ENCODE measurements at places on chromosomes 1 and 21.

GRCh38 chr1:54347955-54348699 lies 58.1 kb downstream of the SSBP3 start:
- no peak for DNase-seq

- no peak for DNase-seq
These were observed 34.9 kb downstream of the CENPF start for GRCh38 chr1:214637722-214638458.

- DNase-seq, result peak; percentile 65
These were observed 95.0 kb downstream of the TEX35 start for GRCh38 chr1:178607718-178608408.

- DNase-seq, result no peak
These were observed at the start of gene SGIP1 for GRCh38 chr1:66533804-66534740. SGIP1 (plus strand) TSS chr1:66534153; CDS start chr1:66534359, 206 bp downstream.

DNA sequence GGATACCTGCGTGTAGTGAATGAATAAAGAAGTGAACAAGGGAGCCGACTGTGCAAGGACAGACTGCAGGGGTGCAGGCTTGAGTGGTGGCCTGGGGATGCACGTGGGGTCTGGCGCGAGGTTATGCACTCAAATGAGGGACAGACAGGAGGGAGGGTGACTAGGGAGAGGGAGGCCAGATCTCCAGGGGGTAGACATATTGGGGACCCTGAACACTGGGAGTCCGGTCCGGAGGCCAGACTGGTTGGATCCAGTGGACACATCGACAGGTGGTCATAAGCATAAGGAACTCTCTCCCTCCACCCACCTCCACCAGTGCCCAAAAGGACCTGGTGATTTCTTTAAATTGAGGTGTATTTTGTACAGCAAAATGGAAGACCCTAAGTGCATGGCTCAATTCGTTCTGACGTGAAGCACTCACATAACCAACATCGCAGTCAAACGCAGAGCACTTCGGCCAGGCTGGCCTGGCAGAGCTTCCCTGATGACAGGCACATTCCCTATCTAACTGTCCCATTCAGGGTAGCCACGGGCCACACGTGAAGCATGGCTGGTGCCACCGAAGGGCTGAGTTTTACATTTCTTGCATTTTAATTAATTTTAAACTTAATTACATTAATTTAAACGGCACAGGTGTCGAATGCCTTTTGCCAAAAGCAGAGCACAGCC lies 14.0 kb downstream of the WNT3A start:
- no peak for DNase-seq

DNA sequence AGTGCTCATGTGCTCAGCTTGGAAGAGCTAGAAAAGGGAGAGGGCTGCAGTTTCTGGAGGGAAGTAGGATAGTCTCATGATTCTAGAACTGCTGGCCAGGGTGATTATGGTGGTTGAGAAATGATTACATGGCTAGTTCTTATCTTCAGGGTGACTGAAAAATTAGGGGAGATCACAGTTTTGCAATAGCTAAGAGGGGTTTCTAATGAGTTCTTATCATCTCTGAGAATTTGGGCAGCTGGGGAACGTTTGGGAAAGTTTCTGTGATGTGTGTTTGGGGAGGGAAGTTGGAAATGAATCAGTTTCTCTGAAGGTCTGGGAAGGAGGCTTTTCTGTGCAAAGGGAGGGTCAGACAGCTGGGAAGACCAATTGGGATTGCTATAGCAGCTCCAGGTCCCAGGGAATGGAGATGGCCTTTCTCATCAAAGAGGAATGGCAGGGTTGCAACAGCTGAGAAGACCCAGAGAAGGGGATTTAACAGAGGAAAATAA lies 7.6 kb upstream of the RHOU start:
- DNase-seq, result no peak

- DNase-seq, result no peak
These were observed 110.9 kb downstream of the MRPS6 start for GRCh38 chr21:34184232-34184631.

- no peak for DNase-seq
These were observed 15.9 kb upstream of the RAB4A start for GRCh38 chr1:229254910-229255541.

DNA sequence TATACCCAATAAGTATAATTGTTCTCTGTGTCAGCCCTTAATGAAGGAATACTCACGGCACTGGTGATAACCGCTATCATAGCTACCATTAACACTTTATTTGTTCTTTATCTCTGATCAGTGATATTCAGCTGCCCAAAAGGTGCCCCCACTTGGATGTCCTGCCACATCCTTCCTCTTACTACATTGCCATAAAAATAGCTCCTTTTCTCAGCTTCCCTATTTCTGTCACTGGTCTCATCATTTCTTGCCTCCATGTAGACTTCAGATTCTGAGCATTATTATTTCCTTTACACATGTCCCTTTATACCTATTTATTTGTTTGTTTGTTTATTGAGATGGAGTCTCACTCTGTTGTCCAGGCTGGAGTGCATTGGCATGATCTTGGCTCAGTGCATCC lies 2.7 kb upstream of the RAB29 start:
- no peak for DNase-seq

- no peak for DNase-seq
These were observed 516.9 kb downstream of the AMY1C start for GRCh38 chr1:104266612-104267011.

DNA sequence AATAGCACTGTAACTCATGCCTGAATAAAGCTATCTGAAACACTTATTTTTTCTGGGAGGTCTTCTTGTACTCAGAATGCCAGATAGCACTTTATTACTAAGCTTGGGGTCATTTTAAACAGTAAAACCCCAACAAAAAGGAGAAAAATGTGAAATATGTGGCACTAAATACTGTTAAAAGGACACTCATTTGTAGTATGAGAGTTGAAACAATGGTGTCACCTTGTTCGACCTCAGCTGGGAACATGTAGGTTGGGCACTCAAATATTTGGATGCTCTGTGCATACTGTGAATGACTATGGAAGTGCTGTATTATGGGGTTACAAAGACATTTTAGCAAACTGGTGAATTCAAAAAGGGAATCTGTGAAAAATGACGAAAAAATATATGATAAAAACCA lies 53.9 kb downstream of the SELENOF start:
- no peak for DNase-seq

DNA sequence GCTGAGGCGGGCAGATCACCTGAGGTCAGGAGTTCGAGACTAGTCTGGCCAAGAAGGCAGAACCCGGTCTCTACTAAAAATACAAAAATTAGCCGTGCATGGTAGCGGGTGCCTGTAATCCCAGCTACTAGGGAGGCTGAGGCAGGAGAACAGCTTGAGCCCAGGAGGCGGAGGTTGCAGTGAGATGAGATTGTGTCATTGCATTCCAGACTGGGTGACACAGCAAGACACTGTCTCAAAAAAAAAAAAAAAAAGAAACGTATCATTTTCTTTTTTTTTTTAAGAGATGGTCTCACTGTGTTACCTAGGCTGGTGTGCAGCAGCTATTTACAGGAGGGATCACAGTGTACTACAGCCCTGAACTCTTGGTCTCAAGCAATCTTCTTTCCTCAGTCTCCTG lies 47.3 kb downstream of the ITGB3BP start:
- no peak for DNase-seq

- DNase-seq, result no peak
These were observed 29.1 kb downstream of the TMCO4 start for GRCh38 chr1:19770436-19771190.

GRCh38 chr1:8425150-8425780 lies 107.4 kb downstream of the SLC45A1 start:
- no peak for DNase-seq

DNA sequence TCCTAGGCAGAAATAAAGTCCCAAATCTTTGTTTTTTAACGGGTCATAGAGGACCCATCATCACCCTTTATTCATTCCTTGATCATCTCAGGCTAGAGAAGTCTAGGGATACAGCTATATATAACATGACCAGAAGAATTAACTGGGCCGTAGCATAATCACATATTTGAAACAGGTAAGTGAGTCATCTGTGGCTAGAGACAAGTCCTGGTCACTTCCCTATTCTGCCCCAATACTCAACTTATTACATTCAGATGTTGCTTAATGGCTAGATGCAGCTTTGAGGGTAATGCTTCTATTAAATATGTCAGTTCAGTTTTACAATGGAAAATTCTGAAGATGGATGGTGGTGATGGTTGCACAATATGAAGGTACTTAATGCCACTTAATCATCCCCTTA lies 47.0 kb downstream of the EXO1 start:
- no peak for DNase-seq
